ENCODE measurements at places on chromosomes 4 and X.

GRCh38 chr4:19399001-19399400 is 852.7 kb upstream of the SLIT2 start:
- no peak for DNase-seq

GRCh38 chr4:38610966-38611431 is 53.0 kb upstream of the KLF3 start:
- no peak for DNase-seq

DNA sequence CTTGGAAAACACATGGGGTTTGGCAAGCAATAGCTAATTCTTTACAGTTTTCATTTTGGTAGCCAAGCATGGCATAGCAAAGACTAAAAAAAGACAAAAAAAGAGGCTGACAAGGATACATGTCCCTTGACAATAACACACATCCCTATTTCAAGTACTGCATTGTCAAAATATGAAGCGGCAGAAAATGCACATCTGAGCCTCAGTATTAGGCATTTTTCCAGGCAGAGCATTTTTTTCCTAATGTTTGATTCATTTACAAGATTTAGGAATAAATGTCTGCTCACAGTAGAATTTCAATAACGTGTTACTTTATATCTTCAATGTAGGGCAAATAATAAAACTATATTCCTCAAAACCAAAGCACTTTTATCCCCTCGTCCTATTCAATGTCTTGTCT is 216.3 kb upstream of the PCDH18 start:
- DNase-seq: no peak

GRCh38 chr4:122710434-122711308 is 21.8 kb upstream of the BBS12 start:
- no peak for DNase-seq

- DNase-seq: no peak
Observed at GRCh38 chr4:14771504-14772175, 230.6 kb upstream of the CPEB2 start.

GRCh38 chr4:164482758-164483157 is 271.2 kb upstream of the SMIM31 start:
- no peak for DNase-seq

DNA sequence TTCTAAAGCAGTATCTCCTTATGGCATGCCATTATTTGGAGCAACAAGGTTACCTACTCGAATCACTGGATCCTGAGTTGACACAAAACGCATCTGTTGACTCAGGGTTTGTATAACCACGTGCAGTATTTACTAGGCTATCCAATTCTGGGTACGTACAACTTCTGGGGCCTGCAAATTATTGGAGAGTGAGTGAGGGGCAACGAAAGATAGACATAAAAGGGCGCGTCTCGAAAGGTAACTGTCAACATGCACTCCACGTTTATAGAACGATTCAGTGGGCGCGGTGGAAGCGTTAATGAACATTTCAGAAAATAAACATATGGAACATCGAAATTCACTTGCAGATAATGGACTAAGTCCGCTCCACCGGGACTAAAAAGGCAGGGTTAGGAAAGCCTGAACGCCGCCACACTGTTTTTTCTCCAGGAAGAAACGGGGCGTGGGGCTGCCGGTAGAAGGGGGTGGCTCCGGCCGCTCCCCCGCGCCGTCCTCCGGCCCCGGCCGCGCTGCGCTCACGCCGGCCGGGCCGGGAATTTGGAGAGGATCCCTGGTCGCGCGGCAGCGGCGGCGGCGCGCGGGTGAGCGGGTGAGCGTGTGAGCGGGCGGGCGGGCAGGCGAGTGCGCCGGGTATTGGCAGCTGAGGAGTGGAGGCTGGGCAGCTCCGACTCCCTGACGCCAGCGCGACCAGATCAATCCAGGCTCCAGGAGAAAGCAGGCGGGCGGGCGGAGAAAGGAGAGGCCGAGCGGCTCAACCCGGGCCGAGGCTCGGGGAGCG is at the start of gene SMAD1:
Gene SMAD1 (plus strand): TSS at position 690 of the 778 bp plus-strand sequence. CDS start 32,761 bp downstream, outside the sequence.
- DNase-seq: no peak
